ENCODE measurements at places on chromosomes 7 and 10.

- DNase-seq, result no peak
These were observed 5.1 kb upstream of the FAM133B start for GRCh38 chr7:92595281-92595680.

GRCh38 chr10:127470911-127471310 lies 78.2 kb upstream of the NPS start:
- DNase-seq, result no peak

GRCh38 chr7:121341933-121342332 lies 13.1 kb downstream of the WNT16 start:
- no peak for DNase-seq

- no peak for DNase-seq
These were observed 232.6 kb downstream of the GALNT17 start for GRCh38 chr7:71364551-71364950.

GRCh38 chr10:6607778-6608177 lies 27.7 kb upstream of the PRKCQ start:
- no peak for DNase-seq

DNA sequence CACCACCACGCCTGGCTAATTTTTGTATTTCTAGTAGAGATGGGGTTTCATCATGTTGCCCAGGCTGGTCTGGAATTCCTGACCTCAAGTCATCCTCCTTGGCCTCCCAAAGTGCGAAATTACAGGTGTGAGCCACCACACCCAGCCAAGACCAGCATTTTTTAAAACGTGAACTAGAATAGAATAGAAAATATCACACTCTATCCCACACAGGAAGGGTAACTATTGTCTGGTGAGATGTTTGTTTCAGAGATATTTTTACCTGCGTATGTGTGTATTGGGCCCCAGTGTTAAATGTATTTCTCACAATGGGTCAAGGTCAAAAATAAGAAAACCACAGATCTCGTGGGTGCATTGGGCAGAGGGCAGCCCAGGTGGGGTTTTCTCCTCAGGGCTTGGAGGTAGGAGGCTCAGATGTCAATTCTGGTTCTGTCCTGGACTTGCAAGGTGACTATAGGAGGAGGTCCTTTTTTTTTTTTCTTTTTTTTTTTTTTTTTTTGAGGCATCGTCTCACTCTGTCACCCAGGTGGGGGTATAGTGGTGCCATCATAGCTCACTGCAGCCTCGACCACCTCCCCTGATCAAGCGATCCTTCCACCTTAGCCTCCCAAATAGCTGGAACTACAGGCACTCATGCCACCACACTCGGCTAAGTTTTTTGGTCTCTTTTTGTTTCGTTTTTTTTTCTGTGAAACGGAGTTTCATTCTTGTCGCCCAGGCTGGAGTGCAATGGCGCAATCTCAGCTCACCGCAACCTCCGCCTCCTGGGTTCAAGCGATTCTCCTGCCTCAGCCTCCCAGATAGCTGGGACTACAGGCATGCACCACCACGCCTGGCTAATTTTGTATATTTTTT lies 19.0 kb downstream of the SH2B2 start:
- DNase-seq, result no peak

DNA sequence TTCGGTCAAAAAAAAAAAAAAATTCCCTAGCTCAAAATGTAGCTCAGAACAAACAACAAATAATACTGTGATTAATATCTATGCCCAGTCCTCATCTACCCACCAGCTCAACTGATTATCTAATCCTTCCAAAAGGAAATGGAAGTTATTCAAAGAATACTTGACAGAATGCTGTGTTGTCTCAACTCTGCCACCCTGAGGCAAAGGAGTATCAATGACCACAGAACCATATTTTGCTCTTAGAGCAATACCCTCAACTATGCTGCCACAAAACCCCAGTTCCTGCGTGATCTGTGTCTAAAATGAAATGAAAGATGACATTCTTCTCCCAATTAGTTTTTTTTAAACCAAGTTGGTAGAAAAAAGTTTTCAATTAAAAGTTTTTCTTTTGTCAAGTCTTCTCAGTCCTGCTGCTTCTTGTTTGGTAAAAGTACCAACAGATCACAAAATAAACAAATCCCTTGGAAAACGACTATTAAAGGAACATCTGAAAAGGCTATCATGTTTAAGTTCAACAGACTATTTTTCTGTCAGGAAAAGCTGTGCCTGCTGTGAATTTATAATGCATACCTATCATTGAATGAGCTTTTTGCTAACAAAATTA lies 21.6 kb downstream of the RBM28 start:
- no peak for DNase-seq

- no peak for DNase-seq
These were observed 121.5 kb downstream of the POLR1F start for GRCh38 chr7:19587291-19587690.

- DNase-seq, result no peak
These were observed 279.5 kb upstream of the GNAI1 start for GRCh38 chr7:79855172-79855571.

- no peak for DNase-seq
These were observed 252.2 kb downstream of the CALN1 start for GRCh38 chr7:72159911-72160310.

GRCh38 chr10:100736809-100737354 lies 8.5 kb upstream of the PAX2 start:
- DNase-seq, result no peak

GRCh38 chr10:132102717-132103110 lies 37.0 kb downstream of the JAKMIP3 start:
- DNase-seq, result no peak

DNA sequence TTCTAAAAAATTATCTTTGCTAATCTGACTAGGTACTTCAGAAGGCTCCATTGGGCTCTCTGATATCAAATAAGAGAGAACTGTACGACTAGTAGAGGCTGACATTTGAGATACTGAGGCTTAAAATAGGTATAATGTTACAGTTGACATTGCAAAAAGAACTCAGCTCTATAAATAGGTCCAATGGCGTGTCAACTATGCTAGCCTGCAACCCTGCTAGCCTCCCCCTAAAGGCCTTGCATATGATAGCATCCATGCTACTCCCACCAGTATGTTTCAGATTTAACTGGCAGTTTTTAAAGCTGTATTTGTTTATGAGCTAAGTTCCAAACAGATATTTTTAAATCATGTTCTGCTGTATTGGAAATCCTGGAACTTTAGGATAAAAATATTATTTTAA lies at the start of gene PPP1R3A:
PPP1R3A (minus strand) TSS at position 64 of the 400 bp plus-strand sequence; CDS start at position 51, 13 bp downstream.
- DNase-seq, result no peak

- DNase-seq, result no peak
These were observed 99.6 kb upstream of the ANLN start for GRCh38 chr7:36289833-36290661.

- no peak for DNase-seq
These were observed 10.9 kb downstream of the OGDH start for GRCh38 chr7:44617225-44617890.

DNA sequence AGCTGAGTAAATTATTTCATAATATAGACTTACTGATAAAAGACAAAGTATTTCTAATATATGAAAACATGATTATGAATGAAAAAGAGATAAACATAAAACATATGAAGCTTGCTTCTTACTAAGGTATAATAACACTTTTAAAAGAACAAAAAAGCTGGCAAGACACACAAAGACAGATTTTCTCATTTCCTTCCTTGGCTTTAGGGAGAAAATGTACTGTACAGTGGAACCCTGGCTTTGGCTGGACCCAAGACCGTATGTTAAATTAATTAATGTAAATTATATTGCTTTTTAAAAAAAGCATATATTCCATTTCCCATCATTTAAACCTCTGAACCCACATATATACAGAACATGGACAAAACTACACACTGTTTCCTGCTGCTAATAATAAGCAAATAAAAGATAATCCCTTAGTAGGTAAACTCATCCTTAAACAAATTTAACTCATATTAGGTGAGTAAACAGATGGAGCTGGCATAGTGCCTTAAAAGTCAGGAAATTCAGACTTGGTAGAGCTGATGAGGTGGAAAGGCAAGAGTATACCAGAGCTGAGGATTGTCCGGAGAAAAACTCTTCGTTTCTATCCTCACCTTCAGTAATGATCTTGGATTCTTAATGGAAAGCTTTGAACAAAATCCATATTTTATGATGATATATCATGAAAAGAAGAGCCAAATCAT lies 1016.4 kb upstream of the KCND2 start:
- DNase-seq, result no peak

- no peak for DNase-seq
These were observed 4.9 kb upstream of the FEZF1 start for GRCh38 chr7:122309421-122309820.

GRCh38 chr7:47128700-47129099 lies 453.2 kb downstream of the TNS3 start:
- DNase-seq, result no peak

- no peak for DNase-seq
These were observed 170.6 kb downstream of the FZD1 start for GRCh38 chr7:91434836-91435235.
